Ammon's horn (tissue), 1 donor: ENCODE measurements at places on chromosomes 7 and 10.
A peak's percentile ranks its signal among the peaks of the same experiment; 100 is the strongest.

- DNase-seq: no peak
These were observed 20.8 kb upstream of the UNC5B start for GRCh38 chr10:71191551-71192076.

DNA sequence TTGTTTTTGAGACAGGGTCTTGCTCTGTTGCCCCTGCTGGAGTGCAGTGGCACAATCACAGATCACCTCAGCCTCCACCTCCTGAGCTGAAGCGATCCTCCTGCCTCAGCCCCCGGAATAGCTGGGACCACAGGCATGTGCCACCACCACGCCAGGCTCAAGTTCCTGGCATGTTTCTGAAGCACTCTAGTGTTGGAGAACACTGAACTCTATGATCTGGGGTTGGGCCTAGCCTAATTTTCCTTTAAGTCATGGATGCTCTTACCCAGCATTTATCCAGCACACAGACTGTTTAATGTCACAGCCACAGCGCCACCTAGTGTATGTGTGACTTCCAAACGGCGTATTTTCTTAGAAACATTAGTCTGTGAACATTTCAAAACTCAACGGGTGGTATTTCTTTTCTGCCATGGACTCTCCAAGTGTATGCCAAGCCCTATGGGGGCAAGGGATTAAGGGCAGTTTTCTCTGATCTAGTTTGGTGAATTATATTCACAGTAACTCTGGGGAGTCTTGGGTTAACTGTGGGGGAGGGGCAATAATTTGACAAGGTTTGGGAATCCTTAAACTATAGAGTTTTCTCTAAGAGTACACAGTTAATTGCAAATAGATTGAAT is 91.8 kb downstream of the CREM start:
- DNase-seq: peak; percentile 92

- DNase-seq: no peak
These were observed 41.8 kb upstream of the COL1A2 start for GRCh38 chr7:94352887-94353286.

GRCh38 chr10:126432507-126432906 is 44.2 kb upstream of the ADAM12 start:
- no peak for DNase-seq

GRCh38 chr10:121338206-121338980 is 259.9 kb downstream of the FGFR2 start:
- no peak for DNase-seq

- DNase-seq: no peak
These were observed 13.7 kb downstream of the KIN start for GRCh38 chr10:7773845-7774801.

DNA sequence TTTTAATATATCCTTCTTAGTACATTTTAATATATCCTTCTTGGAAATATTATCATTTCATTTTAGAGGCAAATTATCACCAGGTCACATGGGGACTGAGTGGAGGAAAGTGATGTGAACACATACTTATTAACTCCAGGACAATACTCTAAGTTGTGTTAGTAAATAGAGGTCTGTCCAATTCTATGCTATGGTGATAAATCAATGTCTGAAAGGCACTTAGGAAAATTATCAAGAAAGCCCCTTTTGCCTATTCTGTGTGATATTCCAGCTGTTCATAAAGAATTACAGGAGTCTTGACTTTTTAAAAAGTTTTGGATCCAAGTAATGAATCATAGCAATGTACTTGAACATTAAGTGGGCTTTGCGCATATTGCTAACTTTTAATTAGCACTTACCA is 88.5 kb downstream of the THSD7A start:
- no peak for DNase-seq

DNA sequence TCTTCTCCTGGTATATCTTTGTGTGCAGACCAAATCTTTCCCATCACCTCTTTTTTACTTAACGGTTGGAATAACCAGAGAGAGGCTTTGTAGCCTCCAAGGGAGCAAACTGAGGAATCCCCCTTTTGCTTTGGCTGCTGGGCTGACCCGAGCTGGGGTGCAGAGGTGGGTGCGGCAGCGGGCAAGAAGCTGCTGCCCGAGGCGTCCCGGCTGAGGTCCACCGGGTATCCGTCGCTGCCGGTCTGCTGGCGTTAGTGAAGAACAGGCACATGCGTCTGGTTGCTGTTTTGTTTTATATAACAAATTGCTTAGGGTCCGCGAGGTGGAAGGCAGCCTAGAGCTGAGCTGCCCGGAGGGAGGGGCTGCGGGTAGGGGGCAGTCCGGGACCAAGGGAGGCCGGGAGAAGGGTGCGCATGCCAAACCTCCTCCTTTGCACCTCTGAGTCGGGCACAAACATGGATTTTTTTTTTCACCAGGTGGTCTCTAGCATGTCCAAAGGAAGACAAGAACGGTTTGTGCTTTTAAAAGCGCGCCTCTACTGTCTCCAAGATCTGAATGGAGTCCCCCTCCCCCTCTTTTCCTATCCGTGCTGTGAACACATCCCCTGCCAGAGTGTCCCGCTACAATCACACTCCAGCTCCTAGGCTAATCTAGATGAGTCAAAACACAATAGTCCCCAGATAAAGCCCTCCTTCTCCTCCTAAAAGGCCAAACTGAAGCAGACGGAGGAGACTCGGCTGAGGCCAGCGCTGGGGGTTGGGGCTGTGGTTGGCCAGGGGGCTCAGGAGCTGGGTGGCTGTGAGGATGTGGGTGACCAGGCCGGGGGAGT is 6.8 kb upstream of the GATA3 start:
- no peak for DNase-seq

DNA sequence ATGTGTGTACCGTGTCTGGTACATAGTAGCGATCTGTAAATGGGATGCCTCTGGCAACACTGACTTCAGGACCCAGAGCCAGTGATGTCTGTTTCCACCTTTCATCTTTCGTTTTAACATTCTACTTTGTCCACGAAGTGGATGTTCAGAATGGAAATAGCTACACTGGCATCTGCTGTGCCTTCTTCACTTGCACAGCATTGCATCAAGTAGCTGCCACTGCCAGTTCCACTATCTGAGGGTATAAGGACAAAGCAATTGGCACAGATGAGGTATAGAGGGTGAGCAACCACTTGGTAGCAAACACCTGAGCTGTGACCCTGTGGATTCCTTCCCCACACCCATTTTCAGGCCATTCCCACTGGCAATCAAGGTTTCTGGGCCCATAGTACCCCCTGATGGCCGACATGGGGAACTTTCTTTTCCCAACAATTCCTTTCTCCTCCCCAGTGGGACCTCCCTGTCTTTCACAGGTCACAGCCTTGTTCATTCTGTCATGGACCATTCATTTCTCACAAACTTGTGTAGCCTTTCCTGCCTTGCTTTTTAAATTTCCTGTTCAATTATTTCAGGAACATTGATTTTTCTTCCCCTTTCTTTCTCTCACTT is 4.0 kb downstream of the ITGA8 start:
- no peak for DNase-seq

DNA sequence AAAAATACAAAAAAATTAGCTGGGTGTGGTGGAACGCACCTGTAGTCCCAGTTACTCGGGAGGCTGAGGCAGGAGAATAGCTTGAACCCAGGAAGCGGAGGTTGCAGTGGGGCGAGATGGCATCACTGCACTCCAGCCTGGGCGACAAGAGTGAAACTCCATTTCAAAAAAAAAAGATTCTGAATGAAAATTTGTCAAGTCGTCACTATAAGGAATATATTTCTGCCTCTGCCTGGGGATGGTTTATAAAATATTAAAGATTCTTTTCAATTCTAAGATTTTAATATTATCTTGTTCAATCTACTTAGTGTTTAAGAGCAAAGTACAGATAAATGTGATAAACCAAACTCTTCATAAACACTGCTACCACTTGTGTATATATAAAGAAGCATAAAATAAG is 147.3 kb downstream of the NRBF2 start:
- DNase-seq: no peak

GRCh38 chr7:117777335-117778142 is 95.7 kb downstream of the CTTNBP2 start:
- no peak for DNase-seq

- DNase-seq: no peak
These were observed 1.7 kb upstream of the CDH23 start for GRCh38 chr10:71394926-71395562.

GRCh38 chr10:22750131-22750530 is 35.8 kb upstream of the PIP4K2A start:
- no peak for DNase-seq
